Effector memory CD4-positive, alpha-beta T cell (primary cell): ENCODE measurements at places on chromosomes 1 and 21.

DNA sequence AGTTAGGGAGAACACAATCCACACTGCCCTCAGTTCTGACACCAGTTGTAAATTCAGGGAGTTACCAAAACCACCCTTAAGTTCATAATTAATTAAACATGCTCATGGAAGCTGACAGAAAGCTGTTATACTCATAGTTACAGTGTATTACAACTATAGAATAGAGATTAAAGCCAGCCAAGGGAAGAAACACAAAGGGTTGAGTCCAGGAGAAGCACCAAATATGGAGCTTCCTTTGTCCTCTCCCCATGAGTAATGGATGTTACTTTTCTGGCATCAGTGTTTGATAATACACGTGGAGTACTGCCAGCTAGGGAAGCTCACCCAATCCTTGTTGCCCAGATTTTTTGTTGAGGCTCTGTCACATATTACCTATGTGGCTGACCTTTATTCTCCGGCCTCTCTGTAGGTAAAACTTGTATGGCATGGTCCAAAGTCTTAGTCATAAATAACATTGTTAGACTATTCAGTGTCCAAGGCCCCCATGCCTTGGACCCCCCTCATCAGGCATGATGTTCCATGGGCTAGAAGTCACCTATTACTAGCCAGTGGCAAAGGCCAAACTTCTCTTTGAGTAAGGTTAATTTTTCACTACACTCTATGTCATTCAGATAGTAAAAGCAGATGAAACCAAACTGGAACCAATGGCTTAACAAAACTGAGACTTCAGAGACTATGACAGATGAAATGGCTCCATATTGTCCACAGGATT, 175.7 kb downstream of the GPR52 start:
- no peak for DNase-seq

DNA sequence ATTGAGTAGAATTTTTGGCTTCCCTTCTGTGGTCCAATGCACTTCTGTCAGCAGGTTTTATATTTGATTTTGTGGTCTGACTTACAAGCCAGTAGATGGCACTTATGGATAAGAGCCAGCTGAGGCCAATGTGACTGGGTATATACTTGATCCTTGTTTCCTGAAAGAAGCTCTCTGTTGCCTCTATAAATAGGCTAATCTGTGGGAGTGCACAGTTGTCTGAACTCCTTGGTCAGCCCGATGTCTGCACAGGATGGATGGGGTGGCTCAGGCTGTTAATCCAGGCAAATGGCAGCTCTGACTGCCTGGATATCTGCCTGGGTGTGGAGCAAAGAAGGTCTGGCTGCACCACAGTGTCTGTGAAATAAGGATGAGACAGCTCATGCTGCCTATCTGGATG, 1183.7 kb upstream of the PRMT6 start:
- no peak for DNase-seq

GRCh38 chr1:212638492-212639151, 30.1 kb downstream of the ATF3 start:
- DNase-seq: no peak

DNA sequence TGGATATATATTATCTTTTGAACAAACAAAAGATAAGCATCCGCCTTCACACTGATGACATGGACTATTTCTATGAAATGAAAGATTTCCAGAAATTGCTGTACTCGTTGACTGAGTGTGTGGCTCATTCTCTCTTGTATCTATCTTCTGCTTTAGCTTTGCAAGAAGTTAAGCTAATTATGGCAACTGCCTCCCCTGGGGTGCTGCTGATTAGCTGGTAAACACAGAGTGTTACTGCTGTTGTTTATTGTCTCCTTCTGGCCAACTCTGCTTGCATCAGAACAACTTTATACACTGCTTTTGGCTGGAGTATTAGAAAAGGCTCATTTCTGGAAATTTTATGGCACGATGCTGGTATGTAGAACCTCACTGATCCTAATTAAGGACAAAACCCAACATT, 95.6 kb upstream of the SNX7 start:
- no peak for DNase-seq

GRCh38 chr1:162983671-162984425, 85.3 kb upstream of the RGS4 start:
- DNase-seq: no peak

GRCh38 chr1:65108025-65108642, 39.9 kb upstream of the AK4 start:
- DNase-seq: no peak

GRCh38 chr1:190754666-190755065, 277.0 kb upstream of the BRINP3 start:
- DNase-seq: no peak

- no peak for DNase-seq
These were observed 204.7 kb upstream of the PROX1 start for GRCh38 chr1:213782941-213783672.

- no peak for DNase-seq
These were observed 2.3 kb downstream of the TTC24 start for GRCh38 chr1:156581661-156582387.

DNA sequence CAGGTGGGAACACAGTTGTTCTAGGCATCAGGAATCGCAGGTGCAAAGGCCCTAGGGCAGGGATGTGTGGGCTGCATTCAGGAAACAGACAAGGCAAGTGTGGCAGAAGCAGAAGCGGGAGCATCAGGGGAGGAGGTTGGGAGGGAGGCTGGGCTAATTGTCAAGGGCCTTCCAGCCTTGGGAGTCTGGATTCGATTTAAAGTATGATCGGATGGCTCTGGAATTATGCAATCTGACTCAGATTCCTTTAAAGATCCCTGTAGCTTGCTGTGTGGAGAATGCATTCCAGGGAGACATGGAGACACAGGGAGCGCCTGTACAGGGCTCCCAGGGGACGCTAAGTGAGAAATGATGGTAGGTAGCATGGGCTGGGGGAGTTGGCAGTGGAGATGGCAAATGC, 86.5 kb downstream of the LACTBL1 start:
- no peak for DNase-seq

GRCh38 chr21:44969931-44970755, 30.3 kb downstream of the SLX9 start:
- no peak for DNase-seq

- peak; percentile 37 for DNase-seq
These were observed 127.4 kb upstream of the DPYD start for GRCh38 chr1:98048244-98048643.

DNA sequence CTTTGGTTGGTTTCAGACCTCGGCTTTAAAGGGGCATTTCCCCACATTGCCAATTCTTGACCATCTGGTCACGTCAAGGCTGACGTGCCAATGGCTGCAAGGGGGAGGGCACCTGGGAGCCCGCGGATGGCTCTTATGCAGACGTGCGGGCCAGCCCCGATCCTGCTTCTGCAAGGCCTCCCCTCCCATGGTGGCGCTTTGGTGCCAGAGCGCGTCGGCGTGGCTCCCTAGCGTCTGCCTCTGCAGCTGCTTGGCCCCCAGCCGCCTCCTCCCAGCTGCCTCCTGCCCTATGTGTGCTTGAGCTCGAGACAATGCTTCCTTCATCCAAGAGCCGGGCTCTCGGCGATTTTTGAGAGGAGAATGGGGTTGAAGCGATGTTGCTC, 29.1 kb downstream of the SKI start:
- no peak for DNase-seq

DNA sequence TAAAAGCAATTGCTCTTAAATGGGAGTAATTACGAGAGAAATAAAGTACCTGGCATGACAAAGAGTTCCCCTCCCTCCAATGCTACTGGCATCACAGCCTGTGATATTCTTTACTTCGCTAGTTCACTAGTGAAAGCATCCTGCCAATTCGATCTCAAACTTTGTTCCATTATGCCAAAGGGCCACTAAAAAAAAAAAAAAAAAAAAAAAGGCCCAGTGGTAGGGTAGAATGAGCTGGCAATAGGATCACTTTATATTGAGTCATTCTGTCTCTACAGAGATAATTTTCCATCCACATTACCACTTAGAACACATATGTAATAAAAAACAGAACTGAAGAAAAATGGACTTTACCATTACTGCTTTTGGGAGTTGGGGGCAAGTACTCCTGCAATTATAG, 11.2 kb downstream of the PUM1 start:
- no peak for DNase-seq

GRCh38 chr1:186653312-186653711, 26.9 kb downstream of the PTGS2 start:
- no peak for DNase-seq
